ENCODE measurements at places on chromosomes 5 and 9. TPM values are rescaled to one million over a fixed set of nuclear protein-coding genes. Genes with fewer than 3 reads are reported as not detected.

SARDH gene
- 1.8 TPM for polyA plus RNA-seq

PCDHB14 gene
- not detected for polyA plus RNA-seq

- DNase-seq, result no peak
- H3K27me3 ChIP-seq, result no peaks in the 10 kb centered on the region
- H3K36me3 ChIP-seq, result no peaks in the 10 kb centered on the region
- H3K27ac ChIP-seq, result peak overlapping the region; percentile 7
Observed at GRCh38 chr9:5510989-5511388, 658 bp downstream of the PDCD1LG2 start.

MROH2B gene
- polyA plus RNA-seq, result not detected

DNA sequence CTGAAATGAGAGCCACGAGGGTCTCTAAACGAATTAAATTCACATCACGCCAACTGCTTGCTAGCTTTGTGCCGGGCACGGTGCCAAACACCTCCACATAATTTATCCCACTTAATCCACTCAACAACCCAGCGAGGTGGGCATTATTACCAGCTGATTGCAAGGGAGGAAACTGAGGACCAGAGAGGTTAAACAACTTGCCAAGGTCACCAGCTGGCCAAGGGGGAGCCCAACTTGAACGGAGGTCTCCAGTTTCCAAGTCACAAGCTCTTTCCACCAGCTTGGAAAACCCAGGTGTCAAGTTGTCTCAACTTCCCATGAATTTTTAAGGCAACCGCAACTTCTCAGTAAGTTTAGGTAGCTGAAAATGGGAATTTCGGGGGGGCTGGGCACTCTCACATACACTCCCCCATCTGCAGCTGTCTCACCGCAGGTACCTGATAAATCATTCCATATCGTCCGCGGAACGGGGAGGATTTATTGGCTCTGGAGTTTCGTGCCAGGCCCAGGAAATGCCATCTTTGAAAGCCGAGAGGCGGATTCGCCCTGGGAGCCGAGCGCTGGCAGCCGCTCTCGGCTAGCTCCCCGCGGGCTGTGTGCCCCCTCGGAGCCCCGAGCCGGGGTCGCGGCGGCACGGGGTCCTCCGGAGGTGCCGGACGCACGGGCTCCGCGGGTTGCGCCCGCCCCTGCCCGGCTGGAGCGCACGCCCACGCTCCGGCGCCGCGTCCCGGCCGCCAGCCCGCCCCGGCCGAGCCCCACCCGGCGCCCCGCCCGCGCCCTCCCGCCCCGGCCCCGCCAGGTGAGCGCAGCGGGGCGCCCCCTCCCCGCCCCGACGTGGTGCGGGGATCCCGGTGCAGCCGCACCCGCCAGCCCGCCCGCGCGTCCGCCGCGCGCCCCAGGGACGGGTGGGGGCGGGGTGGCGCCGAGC, 617 bp downstream of the PTPN3 start:
- H3K27ac ChIP-seq, result no peak overlapping the region
- no peak overlapping the region for H3K4me3 ChIP-seq
- DNase-seq, result no peak

GRCh38 chr5:121288781-121289180, 562.9 kb upstream of the FTMT start:
- no peaks in the 10 kb centered on the region for H3K4me1 ChIP-seq
- H3K27me3 ChIP-seq, result no peaks in the 10 kb centered on the region
- no peaks in the 10 kb centered on the region for H3K36me3 ChIP-seq
- DNase-seq, result no peak
- no peak overlapping the region for H3K27ac ChIP-seq

- no peaks in the 10 kb centered on the region for H3K27me3 ChIP-seq
- H3K36me3 ChIP-seq, result no peaks in the 10 kb centered on the region
- no peak overlapping the region for H3K4me3 ChIP-seq
- no peak overlapping the region for H3K27ac ChIP-seq
- no peaks in the 10 kb centered on the region for H3K4me1 ChIP-seq
Observed at GRCh38 chr5:153257381-153257780, 233.1 kb upstream of the GRIA1 start.

GRCh38 chr5:132215329-132215728, 12.3 kb downstream of the P4HA2 start:
- H3K27ac ChIP-seq, result no peak overlapping the region
- no peaks in the 10 kb centered on the region for H3K36me3 ChIP-seq
- no peak overlapping the region for H3K4me3 ChIP-seq
- no peak for DNase-seq

DNA sequence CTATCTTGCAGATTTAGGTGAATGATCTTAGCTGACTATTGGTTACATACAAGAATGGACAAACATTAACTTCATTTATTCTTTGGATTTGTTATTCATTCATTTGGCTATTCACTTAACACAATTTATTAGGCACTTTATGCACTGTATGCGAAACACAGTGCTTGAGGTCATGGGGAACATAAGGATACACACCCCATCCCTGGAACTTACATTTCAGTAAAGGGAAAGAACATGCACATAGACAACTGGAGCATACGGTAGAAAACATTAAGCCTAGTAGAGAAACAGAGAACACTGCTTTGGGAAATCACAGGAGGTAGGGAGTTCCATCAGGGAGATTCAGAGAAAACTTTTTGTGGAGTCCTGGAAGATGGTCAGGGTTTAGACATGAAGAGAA, 22.2 kb downstream of the LIX1 start:
- H3K4me3 ChIP-seq, result no peak overlapping the region
- H3K27ac ChIP-seq, result no peak overlapping the region
- no peaks in the 10 kb centered on the region for H3K36me3 ChIP-seq
- DNase-seq, result no peak

TAS2R1 gene
- not detected for polyA plus RNA-seq

GRCh38 chr5:134430001-134430569, 18.4 kb upstream of the CDKN2AIPNL start:
- DNase-seq, result no peak
- H3K4me1 ChIP-seq, result no peaks in the 10 kb centered on the region
- H3K4me3 ChIP-seq, result no peak overlapping the region
- no peaks in the 10 kb centered on the region for H3K27me3 ChIP-seq

DNA sequence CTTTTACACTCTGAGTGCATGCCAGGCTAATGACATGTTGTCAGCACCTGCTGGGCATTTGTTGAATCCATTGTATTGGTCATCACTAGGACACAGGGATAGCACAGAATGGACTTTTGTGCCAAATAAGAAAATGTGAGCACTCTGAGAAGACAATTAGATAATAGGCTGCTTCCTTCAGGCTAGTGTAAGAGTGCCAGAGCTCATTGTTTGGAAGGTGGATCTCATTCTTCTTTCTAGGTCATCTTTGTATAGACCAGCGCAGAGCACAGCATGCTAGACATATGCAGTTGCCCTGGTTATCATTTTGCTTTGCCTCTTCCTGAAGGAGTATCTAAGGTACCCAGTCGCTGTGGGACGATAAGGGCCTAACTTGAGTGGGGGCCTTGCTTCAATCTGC, 493.4 kb upstream of the COX7C start:
- H3K4me3 ChIP-seq, result no peak overlapping the region

GRCh38 chr5:57445705-57446037, 36.9 kb downstream of the ACTBL2 start:
- DNase-seq, result no peak
- no peaks in the 10 kb centered on the region for H3K4me1 ChIP-seq

DNA sequence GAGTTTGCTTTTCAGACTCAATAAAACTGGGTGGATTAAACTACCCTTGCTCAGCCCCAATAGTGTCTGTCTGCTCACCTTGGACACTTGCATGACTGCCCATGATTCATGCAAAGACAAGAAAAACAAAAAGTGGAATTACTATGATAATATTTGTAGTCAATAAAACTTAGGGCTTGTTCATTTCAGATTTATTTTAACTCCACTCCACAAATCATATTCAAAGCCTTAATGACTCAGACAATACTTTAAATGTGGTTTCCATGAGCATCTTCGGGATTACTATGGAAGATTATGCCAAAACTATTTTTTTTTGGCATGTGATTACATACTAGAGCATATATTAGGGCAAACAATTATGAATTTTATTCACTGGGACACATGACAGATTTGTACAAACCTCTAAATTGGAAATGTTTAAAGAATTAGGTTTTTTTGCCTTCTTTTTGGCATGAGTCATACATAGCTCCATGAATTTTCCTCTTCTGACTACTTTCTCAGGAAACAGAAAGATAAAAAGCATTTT, 468.9 kb downstream of the ACTL7B start:
- no peaks in the 10 kb centered on the region for H3K4me1 ChIP-seq
- H3K27me3 ChIP-seq, result no peaks in the 10 kb centered on the region
- H3K27ac ChIP-seq, result no peak overlapping the region
- DNase-seq, result no peak

PTGES gene
- not detected for polyA plus RNA-seq

GRCh38 chr5:125695996-125696655, 727.1 kb upstream of the GRAMD2B start:
- H3K27ac ChIP-seq, result no peak overlapping the region
- no peaks in the 10 kb centered on the region for H3K27me3 ChIP-seq
- no peak for DNase-seq
- H3K4me3 ChIP-seq, result no peak overlapping the region
- H3K36me3 ChIP-seq, result no peaks in the 10 kb centered on the region

SOHLH1 gene
- not detected for polyA plus RNA-seq

CIZ1 gene
- 35.2 TPM for polyA plus RNA-seq

CSF1R gene
- polyA plus RNA-seq, result 0.59 TPM

- H3K4me1 ChIP-seq, result no peaks in the 10 kb centered on the region
- no peaks in the 10 kb centered on the region for H3K27me3 ChIP-seq
- no peak overlapping the region for H3K27ac ChIP-seq
- no peaks in the 10 kb centered on the region for H3K36me3 ChIP-seq
Observed at GRCh38 chr9:12935714-12936113, 160.9 kb downstream of the LURAP1L start.

- no peak for DNase-seq
- no peaks in the 10 kb centered on the region for H3K4me1 ChIP-seq
Observed at GRCh38 chr5:420632-421286, 22.2 kb upstream of the EXOC3 start.

DNA sequence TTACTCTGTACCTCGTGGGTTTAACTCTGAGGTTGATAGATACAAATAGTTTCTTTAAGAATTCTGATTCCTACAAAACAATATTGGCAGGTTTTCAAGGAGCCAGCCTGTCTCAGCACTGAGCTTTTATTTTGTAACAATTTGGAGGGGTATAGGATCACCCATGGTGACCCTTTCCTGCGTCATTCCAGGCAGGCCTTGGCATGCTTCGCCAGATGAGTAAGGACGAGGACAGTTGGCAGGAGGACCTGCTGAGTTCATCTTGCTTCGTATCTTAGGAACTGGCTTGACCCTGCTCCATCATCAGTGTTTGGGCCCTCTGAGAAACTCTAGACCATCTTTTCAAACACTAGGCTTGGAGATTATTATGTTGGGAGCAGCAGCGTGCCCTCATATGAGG, 17.9 kb downstream of the ZNF462 start:
- H3K36me3 ChIP-seq, result no peaks in the 10 kb centered on the region
- H3K4me1 ChIP-seq, result no peaks in the 10 kb centered on the region
- no peaks in the 10 kb centered on the region for H3K27me3 ChIP-seq
- H3K4me3 ChIP-seq, result no peak overlapping the region
- H3K27ac ChIP-seq, result no peak overlapping the region

SPATA31E1 gene
- not detected for polyA plus RNA-seq

CCDC183 gene
- polyA plus RNA-seq, result 0.26 TPM

IL6ST gene
- polyA plus RNA-seq, result 18.1 TPM

DNA sequence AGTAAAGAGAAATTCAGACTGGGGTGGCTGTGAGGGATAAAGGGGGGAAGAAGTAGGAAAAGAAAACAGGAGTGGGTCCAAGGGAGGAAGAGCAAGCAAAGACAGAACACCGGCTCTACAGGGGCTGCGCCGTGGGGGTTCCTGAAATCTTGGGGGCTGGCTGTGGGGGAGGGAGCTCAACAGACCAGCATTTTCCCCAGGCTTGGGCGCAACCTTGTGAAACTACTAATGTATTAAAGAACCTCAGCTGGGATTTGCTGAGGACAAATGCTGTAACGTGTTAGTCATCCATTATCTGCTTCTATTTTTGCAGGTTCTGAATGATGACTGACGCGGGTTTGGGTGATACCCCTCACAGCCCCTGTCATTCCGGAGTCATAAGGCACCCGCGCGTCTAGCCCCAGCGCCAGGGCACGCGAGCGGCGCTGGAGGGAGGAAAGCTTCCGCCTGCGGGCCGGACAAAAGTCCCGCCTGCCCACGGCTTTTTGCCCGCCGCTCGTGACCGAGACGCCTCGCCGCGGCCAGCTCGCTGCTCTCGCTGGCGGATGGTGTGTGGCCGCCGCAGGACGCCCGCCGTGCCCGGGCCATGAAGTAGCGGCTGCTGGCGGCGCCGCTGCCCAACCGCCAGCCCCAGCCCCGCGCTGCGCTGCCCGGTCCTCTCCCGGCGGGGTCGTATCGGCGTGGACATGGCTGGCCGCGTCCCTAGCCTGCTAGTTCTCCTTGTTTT, 110.6 kb downstream of the PAM start:
- no peaks in the 10 kb centered on the region for H3K36me3 ChIP-seq
- H3K4me3 ChIP-seq, result peak overlapping the region; percentile 46
- H3K27me3 ChIP-seq, result no peaks in the 10 kb centered on the region
- peak; percentile 57 for DNase-seq
